Activated CD8-positive, alpha-beta memory T cell treated with anti-CD3 and anti-CD28 coated beads for 48 hours (primary cell): ENCODE measurements at places on chromosomes 2 and 18.

DNA sequence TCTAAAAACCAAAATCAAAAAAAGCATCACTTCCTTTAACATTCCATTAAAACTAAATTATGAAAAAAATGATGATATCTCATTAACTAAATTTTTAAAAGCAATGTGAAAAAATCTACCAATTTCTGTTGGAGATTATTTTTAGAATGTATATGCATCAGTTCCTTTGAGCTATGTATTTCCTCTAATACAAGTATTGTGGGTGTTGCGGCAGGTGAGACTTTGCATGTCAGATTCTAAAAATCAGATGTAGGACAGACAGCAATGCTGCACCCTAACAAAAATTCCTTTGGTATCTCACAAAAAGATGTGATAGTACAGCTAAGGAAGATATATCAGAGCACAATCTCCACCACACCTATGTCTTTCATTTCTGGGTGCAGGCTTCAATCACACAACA lies 6.8 kb downstream of the MBD2 start:
- DNase-seq = no peak

DNA sequence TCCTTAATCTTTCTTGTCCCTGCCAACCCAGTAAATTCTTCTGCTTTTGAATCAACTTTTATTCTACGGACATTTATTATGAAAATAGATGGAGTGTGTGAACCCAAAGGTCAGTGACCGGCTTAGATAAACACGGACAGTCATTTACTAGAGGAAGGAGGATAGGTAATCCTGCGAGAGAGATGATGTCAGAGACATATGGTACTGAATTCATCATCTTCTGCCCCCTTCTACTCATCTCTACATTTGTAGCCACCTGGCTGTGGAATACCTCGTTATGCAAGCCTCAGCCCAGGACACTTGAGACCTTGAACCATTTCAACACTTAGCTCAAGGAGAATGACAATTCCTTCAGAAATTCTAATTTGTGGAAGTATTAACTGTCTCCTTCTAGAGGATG lies 443.6 kb downstream of the TDRD15 start:
- no peak for DNase-seq

DNA sequence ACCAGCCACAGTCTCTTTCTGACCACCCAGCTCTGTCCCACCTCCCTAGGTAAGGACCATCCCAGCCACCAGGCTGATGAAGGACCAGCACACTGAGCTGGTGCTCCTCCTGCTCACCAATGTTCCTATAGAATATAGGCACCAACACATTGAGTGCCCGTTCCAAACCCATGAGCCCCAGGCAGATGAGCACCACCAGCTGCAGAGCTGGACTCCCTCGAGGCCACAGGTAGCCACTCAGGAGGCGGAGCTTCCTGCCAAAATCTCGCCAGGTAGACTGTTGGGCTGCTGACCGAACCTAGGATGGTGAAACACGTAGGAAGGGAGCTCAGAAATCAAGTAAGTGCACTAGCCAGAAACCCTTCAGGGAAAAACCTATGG lies 2.2 kb downstream of the ABCB6 start:
- DNase-seq = no peak

DNA sequence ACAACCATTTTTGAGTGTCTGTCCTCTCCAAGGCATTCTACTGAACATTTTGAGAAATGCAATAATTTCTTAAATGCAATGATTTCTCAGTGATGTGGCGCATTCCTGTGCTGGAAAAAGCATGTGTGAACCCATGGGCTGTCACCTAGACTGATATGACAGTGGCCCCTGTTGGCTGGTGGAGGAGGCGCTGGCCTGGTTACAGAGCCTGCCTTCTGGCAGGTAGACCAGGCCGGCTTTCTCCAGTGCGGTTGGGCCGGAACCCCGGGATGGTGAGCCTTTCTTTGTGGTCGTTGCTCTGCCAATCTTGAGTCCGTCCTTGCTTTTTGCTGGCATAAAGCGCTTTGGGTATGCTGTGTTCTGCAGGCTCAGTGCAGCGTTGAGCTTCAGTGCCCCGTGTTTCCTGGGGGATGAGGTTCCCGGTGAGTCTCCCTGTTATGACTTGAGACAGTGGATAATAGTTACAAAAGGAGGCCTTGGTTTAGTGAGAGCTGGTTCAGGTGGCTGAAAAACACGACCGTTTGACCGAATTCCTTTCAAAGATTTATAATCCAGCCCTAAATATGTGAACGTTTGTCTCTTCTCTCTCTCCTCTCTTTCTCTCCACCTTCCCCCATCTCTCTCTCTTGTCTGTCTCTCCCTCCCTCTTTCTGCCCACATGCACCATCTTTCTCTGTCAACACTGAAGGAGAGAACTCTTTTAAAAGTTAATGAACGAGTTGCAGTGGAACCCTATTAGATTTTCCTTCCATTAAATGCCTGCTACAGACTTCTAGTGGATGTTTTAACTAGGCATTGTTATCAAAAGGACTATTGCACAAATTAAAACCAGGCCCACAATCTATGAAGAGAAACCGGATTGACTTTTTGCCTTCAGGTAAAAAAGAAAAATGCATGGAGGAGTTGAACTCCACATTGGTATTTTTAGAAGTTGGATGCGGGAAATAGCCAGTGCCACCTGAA lies 34.0 kb downstream of the TSHZ1 start:
- DNase-seq = no peak

- DNase-seq = no peak
Observed at GRCh38 chr2:224156436-224156835, 117.3 kb upstream of the SERPINE2 start.

- no peak for DNase-seq
Observed at GRCh38 chr2:230564805-230565779, 147.6 kb upstream of the CAB39 start.

DNA sequence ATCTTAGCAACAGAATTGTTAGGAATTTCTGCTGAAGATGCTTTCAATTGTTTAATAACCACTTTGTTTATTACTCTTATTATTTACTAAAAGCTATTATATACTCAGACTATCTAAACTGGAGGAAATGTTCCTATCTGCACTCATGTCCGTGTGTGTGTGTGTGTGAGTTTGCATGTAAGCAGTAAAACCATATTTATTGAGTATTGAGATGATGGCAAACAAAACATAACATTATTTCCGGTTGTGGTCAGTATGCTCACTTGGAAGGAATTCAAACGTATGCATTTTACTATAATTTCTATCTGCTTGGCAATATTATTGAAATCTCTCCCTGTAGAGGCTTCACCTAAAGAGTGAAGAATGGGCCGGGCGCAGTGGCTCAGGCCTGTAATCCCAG lies 43.0 kb upstream of the ZNF804A start:
- no peak for DNase-seq

DNA sequence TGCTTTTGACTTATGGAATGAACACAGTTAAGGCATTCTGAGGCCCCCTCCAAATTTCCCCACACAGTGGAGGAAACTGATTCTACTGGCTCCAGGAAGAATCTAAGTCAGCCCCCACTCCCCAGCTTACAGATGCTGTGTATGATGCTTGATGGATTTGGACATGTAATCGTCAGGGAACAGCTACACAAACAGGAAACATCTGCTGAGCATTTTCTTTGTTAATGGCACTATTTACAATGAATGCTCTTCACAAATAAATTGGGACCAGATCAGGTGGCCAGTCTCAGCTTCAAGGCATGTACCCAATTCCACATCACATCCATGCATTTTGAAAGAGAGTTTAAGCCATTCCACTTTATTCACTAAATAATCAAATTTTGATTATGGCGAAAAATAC lies 562.3 kb downstream of the SOX11 start:
- DNase-seq = no peak

GRCh38 chr2:24210723-24211122 lies 35.9 kb downstream of the FAM228A start:
- DNase-seq = no peak
